Amniotic stem cell (primary cell): ENCODE measurements at places on chromosomes 1 and 21.

DNA sequence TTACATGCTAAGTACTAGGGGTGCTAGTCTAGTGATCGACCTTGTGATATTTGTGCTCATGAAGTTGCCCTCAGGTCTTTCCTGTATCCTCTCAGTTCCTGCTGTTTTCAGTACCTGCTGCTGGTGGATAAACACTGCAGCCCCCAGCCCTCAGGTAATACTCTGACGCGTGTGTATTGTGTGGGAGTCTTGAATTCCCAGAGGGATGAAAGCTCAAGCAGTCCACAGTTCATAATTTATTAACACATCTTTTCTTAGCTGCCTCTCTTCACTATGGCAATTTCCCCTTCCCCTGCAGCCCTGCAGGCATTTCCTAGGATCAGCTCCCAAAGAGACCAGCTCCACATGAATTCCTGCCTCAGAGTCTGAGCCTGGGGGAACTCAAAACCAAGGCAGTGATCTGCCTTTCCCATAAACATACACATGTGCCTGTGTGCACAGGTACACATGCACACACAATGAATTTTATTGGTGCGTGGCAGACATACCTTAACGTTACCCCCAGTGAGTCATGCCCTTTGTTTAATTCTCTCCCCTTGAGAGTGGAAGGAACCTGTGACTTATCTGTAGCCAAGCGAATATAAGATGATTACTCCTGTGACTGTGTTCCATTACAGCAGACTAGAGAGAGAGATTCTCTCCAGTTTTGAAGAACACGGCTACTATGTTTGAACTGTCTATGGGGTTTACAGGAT is 14.1 kb upstream of the HMGCS2 start:
- DNase-seq, result no peak

GRCh38 chr1:165827268-165828102 is at the start of gene UCK2:
TSS of gene UCK2 (plus strand) at chr1:165827614. CDS start at chr1:165827834, 220 bp downstream.
- DNase-seq, result peak; percentile 40

- no peak for DNase-seq
Measured at GRCh38 chr21:31198575-31198974, 145.5 kb downstream of the TIAM1 start.

GRCh38 chr1:46547481-46548383 is 3.7 kb downstream of the KNCN start:
- peak; percentile 50 for DNase-seq

DNA sequence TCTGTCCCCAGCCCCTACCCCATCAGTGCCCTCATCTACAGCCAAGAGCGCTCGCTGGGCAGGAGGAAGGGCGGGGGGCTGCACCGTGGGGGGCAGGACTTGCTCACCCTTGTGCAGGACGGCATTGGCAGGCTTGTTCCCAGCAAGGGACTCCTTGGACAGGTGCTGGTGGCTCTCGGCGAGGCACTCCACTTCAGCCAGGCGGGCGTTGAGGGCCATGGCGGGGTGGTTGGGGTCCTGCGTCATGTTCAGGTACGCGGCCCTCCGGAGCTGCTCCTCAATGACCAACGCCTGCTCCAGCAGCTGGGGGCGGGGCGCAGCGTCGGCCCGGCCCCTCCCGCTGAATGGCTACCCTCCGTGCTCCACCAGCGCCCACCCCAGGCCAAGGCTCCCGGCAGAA is 64.0 kb downstream of the KCNAB2 start:
- DNase-seq, result no peak

GRCh38 chr1:94408104-94408830 is 9.9 kb upstream of the ABCD3 start:
- DNase-seq, result no peak

DNA sequence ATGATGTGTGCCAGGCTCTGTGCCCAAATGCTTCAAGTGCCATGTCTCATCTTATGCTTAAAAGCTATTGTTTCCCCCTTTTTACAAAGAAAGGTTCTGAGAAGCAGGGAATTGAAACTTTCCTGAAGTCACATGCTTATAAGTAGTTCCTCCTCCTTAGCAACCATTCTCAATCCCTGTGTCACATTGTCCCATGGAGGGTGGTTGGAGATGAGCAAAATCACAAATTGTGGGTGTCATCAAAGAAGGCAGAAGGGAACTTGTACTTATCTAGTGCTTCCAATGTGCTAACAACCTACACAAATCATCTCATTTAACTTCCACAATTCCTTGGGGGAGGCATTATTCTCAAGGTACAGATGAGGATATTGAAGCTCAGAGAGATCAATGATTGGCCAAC is 10.1 kb upstream of the ERICH3 start:
- DNase-seq, result no peak
